ENCODE measurements at places on chromosomes 7 and 10. TPM values are rescaled to one million over a fixed set of nuclear protein-coding genes. Genes with fewer than 3 reads are reported as not detected.

Gene ACTR3C
- not detected for total RNA-seq

Gene CYP2C19
- total RNA-seq = not detected

Gene SEMA3E
- 0.28 TPM for total RNA-seq

Gene SPDYE2
- not detected for total RNA-seq

Gene ITIH2
- not detected for total RNA-seq

Gene OR2A1
- not detected for total RNA-seq

Gene NPY
- not detected for total RNA-seq

Gene VPS37D
- total RNA-seq = 4.0 TPM

Gene NKX6-2
- total RNA-seq = under 0.01 TPM

Gene CALHM1
- total RNA-seq = not detected

Gene ZNF735
- total RNA-seq = not detected

Gene TMEM140
- total RNA-seq = 8.3 TPM

Gene MAP3K8
- total RNA-seq = 4.0 TPM

Gene TCAF2
- 5.2 TPM for total RNA-seq

Gene MEST
- 8.3 TPM for total RNA-seq

Gene POLR2J2
- 2.6 TPM for total RNA-seq

Gene AKR1C2
- not detected for total RNA-seq

Gene SFXN3
- 63.5 TPM for total RNA-seq

Gene KNDC1
- total RNA-seq = under 0.01 TPM

Gene ZNF12
- 16.1 TPM for total RNA-seq

Gene ASZ1
- total RNA-seq = not detected

Gene IFIT1
- 1.8 TPM for total RNA-seq

Gene DNAH11
- total RNA-seq = 0.63 TPM

Gene SP8
- total RNA-seq = not detected

Gene CYP2C9
- not detected for total RNA-seq

Gene CLDN3
- 0.09 TPM for total RNA-seq

Gene LRIT1
- total RNA-seq = not detected

Gene NSUN6
- total RNA-seq = 6.1 TPM

Gene OPN4
- total RNA-seq = not detected

Gene PPP1R3C
- 0.72 TPM for total RNA-seq

Gene METTL27
- 0.09 TPM for total RNA-seq

Gene ANKRD61
- 0.09 TPM for total RNA-seq

Gene MORN4
- total RNA-seq = 3.1 TPM

Gene PRF1
- not detected for total RNA-seq

Gene ARHGEF35
- 0.56 TPM for total RNA-seq

Gene ANKRD1
- 667 TPM for total RNA-seq

Gene TRPV5
- total RNA-seq = not detected

Gene KIAA1217
- 4.0 TPM for total RNA-seq

Gene ADRB1
- not detected for total RNA-seq

Gene FXYD4
- not detected for total RNA-seq

Gene HOXA9
- 0.81 TPM for total RNA-seq

Gene PTF1A
- total RNA-seq = not detected

Gene EIF3B
- total RNA-seq = 232 TPM

Gene TMEM225B
- total RNA-seq = 0.19 TPM

Gene ST8SIA6
- 0.72 TPM for total RNA-seq

Gene STEAP1
- 8.5 TPM for total RNA-seq

Gene CUZD1
- 0.54 TPM for total RNA-seq

Gene PTPRZ1
- 0.56 TPM for total RNA-seq

Gene TSPAN14
- 67.5 TPM for total RNA-seq

Gene ATG9B
- 0.19 TPM for total RNA-seq

Gene NAT16
- not detected for total RNA-seq

Gene ERVW-1
- total RNA-seq = not detected

Gene TCAF1
- 20.4 TPM for total RNA-seq

Gene CPEB3
- 0.94 TPM for total RNA-seq

Gene VWDE
- total RNA-seq = 0.19 TPM

Gene CABCOCO1
- not detected for total RNA-seq

Gene ZNF37A
- total RNA-seq = 7.7 TPM

Measured in endothelial cell of coronary artery (primary cell).